Naive thymus-derived CD8-positive, alpha-beta T cell (primary cell): ENCODE measurements at places on chromosomes 5 and 9. TPM values are rescaled to one million over a fixed set of nuclear protein-coding genes. Genes with fewer than 3 reads are reported as not detected.

Gene CDH10
- polyA plus RNA-seq = not detected

Gene IGIP
- polyA plus RNA-seq = 0.24 TPM

Gene ADAMTS16
- not detected for polyA plus RNA-seq

Gene DMRT3
- not detected for polyA plus RNA-seq

Gene CNTLN
- polyA plus RNA-seq = not detected
